Stimulated activated CD8-positive, alpha-beta memory T cell treated with anti-CD3 and anti-CD28 coated beads, Interleukin-15, amount 100 ng/mL, for 48 hours (primary cell): ENCODE measurements at places on chromosomes 3 and 15.

- no peak for DNase-seq
Measured at GRCh38 chr3:48798998-48799397, 48.7 kb downstream of the PRKAR2A start.

DNA sequence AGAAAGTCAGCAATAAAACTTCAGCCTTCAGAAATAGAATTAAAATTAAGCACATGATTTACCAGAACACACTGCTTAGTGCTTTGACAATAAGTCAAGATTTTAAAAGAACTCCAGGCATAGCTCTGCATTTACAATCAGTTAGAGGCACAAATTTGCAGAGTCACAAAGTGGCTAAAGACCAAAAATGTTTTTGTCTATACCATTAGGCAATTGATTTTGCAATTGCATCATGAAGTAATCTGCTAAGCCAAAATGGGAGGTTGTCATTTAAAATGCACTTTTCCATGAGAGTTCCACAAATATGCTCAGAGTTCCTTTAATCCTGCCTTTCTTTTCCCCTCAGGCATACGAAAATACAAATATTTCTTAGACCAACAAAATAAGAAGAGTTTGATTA, 10.1 kb upstream of the DCP1A start:
- DNase-seq, result no peak

- peak; percentile 15 for DNase-seq
Measured at GRCh38 chr3:11238060-11238459, 34.1 kb upstream of the ATG7 start.

GRCh38 chr15:91253605-91254004, 153.5 kb downstream of the SV2B start:
- DNase-seq, result no peak

DNA sequence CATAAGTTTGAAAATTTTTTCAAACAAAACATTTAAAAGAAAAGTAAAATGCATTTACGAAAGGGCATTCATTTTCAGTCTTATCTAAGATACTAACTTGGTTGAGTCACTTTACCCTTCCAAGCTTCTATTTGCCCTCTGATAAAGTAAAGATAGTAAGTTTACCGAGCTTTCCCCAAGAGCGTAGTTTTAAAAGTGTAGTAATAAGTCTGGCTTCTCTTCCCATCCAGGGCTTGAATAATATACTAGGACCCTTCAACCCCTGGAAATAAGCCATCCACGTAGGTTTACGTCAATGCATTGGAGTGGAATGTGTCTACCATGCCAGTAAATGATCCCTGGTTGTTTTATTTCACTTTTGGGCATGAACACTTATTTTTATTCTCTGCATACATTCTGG, 608.3 kb downstream of the NTRK3 start:
- DNase-seq, result no peak

GRCh38 chr3:161163297-161163696, 57.8 kb upstream of the NMD3 start:
- no peak for DNase-seq
